ENCODE measurements at places on chromosomes 2 and 18.

DNA sequence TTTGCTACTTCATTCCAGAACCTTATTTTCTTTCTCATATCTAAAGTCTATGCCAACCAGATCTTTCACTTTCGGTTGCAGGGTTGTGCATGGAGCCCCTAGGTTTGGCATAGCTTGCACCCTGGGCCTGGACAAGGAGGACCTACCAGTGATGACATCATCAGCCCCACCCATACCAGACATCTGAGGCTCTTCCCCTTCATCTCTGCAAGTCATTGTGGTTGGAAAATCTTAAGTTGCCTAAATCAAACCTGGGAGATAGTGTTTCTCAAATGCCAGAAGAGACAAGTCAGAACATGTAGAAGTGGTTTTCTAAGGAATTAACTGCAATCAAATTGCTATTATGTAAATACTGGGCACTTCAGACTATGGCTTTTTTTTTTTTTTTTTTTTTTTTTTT is 363.3 kb downstream of the ZNF516 start:
- peak; percentile 18 for DNase-seq

DNA sequence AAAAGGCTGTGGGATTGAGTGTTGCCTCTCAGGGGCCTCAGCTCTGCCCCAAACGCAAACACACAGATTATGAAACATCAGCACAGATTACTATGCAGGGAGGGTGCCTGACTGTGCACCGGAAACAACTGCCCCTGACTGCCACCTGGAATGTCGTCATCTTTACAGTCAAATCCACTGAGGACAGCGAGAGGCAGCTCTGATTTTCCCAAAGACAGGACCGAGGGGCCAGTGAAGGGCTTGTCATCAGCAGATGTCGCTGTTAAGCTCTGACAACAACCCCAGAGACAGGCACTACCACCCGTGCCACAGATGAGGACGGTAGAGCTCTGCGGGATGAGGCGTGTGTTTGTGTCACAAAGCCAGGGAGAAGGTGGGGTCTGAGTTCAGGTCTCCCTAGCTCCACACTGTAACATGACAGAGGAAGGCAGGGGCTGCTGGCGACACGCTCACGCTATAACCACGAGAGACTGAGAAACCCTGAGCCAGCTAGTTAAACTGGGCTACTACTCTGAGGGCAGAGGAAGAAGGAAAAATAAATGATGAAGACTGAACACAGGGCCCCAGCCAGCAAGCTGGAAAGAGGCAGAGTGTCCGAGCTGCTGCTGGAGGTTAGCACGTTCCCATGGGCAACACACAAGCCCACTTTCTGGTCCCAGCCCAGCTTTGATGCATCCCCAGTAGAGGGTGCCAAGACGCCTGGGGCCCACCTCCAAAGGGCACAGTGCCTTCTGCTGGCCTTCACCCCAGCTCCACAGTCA is 47.0 kb downstream of the PARD6G start:
- DNase-seq: no peak

GRCh38 chr18:22349317-22349898 is 68.3 kb downstream of the CTAGE1 start:
- no peak for DNase-seq

- DNase-seq: no peak
These were observed 184.8 kb upstream of the ZEB2 start for GRCh38 chr2:144704709-144705095.

DNA sequence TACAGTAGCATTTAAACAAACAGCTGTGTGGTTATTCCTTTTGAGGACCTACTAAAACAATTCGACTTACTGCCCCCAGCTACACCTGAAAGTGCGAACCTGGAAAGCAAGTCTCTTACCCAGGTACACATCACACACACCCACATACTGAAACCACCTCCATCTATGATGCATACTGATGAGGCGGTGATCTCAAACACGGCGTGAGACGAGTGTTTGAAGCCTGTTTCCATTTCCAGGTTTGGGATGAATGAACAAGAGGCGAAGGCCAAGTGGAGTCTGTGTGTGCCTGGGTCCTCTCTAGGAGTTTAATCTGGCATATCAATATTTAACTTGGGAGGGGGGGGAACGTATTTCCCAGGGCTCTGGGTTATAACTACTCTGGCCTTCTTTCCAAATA is 1.6 kb downstream of the TMEM185B start:
- DNase-seq: no peak

- DNase-seq: no peak
These were observed 13.7 kb upstream of the MMADHC start for GRCh38 chr2:149601141-149601796.

DNA sequence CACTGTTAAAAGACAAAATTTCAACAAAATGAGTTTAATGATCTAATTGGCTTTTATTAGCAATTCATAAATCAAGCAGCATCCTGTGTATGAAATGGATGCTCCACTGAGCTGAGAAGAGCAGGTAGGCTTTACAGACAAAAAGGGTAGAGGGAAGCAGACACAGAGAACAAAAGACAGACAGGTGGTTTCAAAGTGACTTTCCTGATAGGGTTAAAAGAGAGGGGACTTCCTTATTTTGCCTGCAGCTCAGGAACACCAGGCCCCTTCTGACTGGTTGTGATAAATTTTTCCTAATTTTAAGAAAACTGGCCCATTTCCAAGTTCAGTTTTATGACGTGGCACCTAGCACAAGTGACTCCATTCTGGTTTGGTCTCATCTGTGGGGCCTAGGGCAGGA is 11.9 kb downstream of the TEX51 start:
- no peak for DNase-seq

DNA sequence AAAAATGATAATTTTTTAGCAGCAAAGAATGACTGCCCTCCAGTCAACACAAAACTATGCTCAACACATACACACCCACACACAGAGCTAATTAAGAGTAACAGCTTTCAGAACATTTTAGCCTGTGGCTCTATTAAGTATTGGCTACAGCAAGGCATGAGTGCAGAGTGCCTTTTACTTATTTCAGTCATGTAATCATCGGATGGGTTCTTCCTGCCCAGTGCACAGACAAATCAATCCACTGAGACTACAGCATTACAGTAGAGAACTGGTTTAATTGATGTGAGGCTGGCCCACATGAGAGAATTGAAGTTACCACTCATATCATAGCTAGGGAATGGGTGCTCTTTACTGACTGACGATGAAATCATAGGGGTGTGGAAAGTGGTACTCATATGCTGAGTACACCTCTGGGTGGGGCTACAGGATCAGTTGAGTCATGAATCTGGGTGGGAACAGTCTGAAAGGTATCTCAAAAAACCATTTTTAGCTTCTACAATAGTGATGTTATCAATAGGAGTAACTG is 241.0 kb downstream of the FSIP2 start:
- no peak for DNase-seq

DNA sequence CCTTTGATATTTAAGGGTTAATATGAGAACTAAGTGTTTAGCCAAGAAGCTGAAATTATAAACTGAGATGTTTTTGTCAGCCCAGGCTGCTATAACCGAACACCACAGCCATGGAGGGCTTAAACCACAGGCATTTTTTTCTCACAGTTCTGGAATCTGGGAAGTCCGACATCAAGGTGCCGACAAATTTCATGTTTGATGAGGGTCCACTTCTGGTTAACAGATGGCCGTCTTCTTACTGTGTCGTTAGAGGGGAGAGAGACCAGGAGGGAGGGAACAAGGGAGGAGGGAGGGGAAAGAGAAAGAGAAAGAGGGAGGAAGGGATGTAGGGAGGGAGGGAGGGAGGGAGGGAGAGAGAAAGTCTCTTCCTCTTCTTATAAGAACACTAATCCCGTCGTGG is 6.5 kb upstream of the CNDP2 start:
- DNase-seq: no peak

GRCh38 chr2:113324684-113325160 is 46.0 kb upstream of the PAX8 start:
- peak; percentile 5 for DNase-seq

DNA sequence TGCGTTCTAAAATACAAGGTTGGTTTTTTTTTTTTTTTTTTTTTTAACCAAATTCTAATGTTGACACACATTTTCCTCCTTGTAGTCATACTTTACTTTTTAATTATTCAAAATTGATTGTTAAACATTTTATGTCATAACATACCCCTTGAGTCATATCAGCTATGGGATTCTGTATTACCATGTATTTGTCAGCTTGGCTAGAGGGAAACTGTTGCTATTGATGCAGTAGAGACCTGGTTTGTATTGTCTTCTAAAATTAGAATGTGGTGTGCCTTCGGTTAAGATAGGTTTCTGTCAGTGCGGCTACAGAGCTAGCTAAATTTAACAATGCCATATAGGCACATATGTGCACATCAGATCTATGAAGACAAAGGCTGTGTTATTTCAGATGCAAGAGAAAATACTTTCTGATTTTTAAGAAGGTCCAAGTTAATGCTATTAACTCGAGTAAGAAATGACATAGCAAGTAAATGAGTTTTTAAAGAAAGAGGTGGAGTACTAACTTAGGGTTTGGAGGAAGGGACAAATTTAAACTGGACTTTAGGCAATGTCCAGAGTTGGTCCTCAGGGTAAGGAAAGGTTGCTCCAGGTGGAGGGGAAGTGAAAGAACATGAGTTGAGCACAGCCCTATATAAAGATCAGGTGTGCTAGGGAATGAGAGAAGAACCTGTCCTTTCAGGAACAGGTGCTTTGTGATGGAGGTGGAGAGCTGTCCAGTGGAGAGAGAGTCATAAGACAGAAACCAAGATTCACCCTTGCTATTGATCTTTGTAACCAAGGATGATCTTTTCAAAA is 152.3 kb downstream of the PRPF40A start:
- DNase-seq: no peak

DNA sequence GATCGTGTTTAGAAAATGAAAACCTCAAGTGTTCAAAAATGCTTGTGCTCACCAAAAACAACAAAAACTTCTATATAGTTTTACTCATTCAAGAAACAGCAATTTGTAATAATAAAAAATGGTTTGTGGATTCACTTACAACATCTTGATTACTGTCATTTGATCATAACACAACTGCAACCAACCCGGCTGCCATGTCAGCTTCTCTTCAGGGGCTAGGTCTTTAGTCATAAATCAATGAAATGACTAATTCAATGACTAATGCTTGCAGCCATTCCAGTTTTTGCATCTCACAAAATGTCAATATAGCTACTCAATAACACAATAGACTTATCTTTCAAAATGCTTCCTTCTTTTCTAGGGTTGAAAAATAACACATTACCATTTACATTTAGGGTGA is 128.0 kb downstream of the OLA1 start:
- peak; percentile 37 for DNase-seq

DNA sequence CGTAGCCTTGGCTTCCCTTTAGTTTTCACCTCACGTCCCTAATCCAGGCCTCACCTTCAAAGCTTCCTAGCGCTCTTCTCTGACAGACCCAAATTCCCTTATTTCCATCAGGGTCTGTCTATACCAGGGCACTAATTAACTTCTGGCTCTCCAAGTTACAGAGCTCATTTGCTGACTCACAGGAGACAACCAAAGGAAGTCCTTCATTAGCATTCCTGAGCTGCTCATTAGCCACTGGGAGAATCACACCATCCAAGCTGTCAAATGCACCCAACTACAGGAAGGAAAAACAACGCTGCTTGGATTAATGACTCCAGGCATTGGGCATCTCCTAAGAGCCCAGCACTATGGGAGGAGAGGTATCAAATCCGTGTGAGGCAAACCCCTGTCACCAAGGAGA is 109.8 kb upstream of the ALK start:
- no peak for DNase-seq

DNA sequence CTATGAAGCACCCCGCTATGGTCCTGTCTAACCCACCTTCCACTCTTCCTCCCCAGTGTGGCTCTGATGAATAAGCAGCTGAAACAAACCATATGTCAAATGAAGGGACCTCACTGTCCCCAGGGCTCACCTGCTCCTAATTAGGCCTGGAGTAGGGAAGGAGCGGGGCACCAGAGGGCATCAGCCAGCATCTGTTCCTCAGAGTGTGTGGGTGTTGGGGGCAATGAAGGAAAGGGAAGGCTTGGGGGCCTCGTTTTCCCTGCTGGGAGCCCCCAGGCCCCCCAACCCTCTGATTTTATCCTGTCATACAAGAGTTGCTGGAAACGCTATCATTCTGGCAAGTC is 274.7 kb downstream of the HAUS1 start:
- no peak for DNase-seq

GRCh38 chr2:177029501-177029900 is 183.1 kb upstream of the HNRNPA3 start:
- no peak for DNase-seq

- no peak for DNase-seq
These were observed 3.1 kb downstream of the DLX1 start for GRCh38 chr2:172088245-172089004.

DNA sequence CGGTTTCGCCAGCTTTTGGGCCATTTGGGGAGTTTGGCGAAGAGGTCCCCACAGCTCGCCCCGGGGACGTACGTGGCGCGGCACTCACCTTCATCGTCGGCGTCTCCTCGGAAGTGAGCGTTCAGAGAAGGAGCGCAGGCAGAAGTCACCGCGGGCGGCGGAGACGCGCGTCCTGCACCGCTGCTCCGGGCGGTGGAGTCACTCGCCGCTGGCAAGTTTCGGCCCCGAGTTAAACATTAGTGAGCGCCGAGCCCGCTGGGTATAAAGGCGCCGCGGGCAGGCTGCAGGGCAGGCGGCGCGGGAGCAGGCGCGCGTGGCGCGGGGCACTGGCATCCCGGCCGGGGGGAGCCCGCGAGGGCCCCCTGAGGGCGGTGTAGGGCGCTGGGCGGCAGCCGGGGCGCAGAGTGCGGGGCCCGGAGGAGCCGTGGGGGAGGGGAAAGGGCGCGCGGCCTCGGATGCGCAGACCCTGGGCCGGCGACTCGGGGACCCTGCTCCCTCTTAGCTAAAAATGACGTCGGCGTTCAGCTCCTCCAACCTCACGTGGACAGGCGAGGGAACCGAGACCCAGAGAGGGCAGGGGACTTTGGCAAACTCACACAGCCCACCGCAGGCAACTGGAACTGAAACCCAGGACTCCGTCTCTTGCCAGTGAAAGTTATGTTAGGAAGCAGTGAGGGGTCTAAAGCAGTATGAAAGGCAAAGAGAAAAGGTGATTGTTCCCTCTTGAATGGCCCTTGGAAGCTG is at the start of gene DPP4:
Gene DPP4, minus strand, starts transcription at position 328 of the 744 bp plus-strand sequence. Its CDS starts 234 bp downstream, at position 94.
- peak; percentile 55 for DNase-seq

- DNase-seq: no peak
These were observed 51.6 kb upstream of the PTH2R start for GRCh38 chr2:208354964-208355381.

GRCh38 chr2:143807192-143807591 is 678.0 kb downstream of the ARHGAP15 start:
- DNase-seq: no peak

Measured in T-helper 2 cell treated with Interferon-gamma antibody and Interleukin-4, amounts not matched to agents 5 μg/mL and 100 μg/mL, for 36 hours (primary cell).